ENCODE measurements at places on chromosomes 6 and 20.

DNA sequence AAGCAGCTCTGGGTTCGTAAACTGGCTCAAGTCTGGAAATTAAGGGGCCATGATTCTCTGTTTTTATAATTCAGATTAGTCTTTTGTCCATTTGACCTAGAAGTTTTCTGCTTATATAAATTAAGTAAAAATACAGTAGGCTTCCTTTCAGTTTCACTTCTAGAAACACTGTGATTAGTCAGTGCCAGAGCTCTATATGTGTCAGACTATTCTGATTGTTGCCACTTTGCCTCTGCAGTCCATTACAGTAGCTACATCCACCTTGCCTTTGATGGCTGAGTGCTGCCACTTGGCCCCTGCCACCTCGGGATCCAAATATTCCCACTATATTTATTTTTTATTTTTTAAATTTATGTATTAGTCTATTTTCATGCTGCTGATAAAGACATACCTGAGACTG is 7.9 kb downstream of the ZC2HC1B start:
- DNase-seq: no peak

DNA sequence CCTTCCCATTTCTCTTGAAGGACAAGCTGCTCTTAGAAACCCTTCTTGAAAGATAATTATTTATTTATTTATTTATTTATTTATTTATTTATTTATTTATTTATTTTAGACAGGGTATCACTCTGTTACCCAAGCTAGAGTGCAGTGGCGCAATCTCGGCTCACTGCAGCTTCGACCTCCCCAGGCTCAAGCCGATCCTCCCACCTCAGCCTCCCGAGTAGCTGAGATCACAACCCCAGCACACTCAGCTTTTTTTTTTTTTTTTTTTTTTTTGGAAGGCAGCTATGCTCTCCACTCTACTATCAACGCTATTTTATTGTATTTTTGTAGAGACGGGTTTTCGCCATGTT is 1.2 kb upstream of the HEBP2 start:
- DNase-seq: no peak

- DNase-seq: no peak
Observed at GRCh38 chr6:169452117-169452868, 198.6 kb upstream of the THBS2 start.

GRCh38 chr6:905556-905955 is 212.6 kb upstream of the EXOC2 start:
- no peak for DNase-seq

GRCh38 chr6:160421854-160422253 is 73.7 kb downstream of the SLC22A3 start:
- DNase-seq: no peak

DNA sequence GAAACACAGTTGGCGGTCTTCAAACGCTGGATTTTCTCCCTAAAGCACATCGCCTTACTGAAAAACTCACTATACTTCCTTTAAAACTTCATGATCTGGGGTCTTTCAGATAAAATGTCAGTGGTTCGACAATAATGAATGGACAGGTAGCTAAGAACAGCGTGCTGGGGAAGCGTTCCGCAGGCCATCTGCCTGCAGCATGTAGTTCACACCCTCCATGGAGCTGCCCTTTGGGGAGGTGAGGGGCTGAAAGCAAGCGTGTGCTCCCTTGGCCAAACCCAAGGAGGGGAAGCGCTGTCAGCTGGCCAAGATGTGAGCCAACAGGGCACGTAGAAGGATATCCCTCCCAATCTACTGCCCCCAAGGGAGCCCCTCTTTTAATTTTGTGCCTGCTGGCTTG is 20.8 kb downstream of the MYLK4 start:
- no peak for DNase-seq

Data from ecto neural progenitor cell (in vitro differentiated cells).